ENCODE measurements at places on chromosomes 7 and 10.

DNA sequence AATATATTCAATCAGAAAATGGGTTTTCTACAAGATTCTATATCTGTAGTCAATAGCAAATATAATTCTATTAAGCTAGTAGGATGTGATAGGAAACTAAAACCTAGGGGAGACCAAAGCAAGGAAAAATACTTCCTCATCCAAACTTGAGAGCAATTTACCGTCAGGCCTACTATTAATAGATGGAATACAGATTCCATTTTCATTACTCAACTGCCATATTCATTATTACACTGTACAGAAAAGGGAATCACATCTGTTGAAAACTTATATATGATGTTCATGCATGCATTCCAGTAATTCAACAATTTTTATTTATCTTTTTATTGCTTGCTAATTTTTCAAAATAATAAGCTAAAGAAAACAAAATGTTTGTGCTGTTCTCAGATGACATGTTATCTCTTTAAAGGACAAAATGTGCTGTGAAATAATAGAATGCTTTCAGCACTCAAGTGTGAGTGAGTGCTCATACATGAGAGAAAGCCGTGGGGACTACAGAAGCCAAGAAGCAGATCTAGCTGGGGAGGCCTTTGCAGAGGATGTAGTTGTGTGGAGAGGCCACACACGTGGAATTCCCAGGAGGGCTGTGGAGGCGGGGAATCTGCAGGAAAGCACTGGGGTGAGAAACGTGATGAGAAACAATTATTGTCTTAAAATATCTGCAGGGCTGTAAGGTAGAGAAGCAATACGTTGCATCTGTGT lies 110.0 kb downstream of the EGFR start:
- peaks cover 10% of the 10 kb centered on the region for H3K27me3 ChIP-seq
- peaks cover 15% of the 10 kb centered on the region for H3K4me1 ChIP-seq
- no peak for DNase-seq
- no peak overlapping the region for H3K27ac ChIP-seq

DNA sequence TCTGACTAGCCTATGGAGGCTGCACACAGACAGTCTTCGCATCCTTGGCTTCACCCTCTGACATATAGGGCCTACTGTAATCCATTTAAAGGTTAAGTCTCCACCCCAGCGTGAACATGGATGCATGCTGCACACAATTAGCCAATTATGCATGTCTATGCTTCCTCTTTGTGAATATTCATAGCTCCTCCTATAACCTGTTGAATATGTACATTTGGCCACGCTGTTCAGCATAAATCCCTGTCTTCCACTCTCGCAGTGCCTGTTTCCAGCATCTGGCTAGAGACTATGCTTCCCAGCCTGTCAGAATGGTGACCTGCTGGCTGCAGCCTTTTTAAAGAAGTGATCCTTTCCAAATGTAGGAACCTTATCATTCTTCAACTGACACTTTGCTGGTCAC lies 106.7 kb downstream of the PRKAG2 start:
- peaks cover 2% of the 10 kb centered on the region for H3K36me3 ChIP-seq
- H3K27me3 ChIP-seq, result peaks cover 3% of the 10 kb centered on the region
- peaks cover 33% of the 10 kb centered on the region for H3K4me1 ChIP-seq
- peak overlapping the region; percentile 45 for H3K27ac ChIP-seq
- no peak overlapping the region for H3K4me3 ChIP-seq

- no peaks in the 10 kb centered on the region for H3K27me3 ChIP-seq
- H3K4me1 ChIP-seq, result no peaks in the 10 kb centered on the region
Observed at GRCh38 chr7:4822677-4823076, 39.2 kb downstream of the PAPOLB start.

DNA sequence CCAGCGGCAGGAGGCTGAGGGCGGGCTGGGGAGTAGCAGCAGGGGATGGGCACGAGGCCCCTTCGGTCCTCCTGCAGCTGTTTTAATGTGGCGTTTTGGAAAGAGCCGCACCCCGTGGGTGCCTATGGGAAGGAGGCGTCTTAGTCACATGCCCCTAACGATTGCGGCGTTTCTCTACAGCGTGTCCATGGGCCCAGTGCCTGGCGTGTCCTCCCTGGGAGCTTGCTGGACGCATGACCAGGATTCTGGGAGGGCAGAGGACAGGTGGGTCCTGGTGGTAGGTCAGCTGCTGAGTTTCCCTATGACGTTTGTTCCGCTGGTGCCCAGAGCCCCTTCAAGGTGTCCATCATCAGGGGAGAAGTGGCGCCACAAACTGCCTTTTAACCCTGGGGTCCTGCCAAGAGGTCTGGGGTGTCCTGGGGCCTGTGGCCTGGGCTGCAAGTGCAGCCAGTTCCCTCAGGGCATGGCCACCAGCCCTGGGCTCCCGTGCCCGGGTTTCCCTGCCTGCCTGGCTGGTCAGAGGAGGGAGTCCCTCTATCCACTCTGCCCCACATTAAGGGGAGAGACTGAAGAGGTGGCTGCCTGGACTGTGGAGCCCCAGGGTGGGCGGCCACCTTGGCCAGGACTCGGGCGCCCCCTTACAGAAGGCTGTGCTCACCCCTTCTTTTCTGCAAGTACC lies 48.7 kb downstream of the PWWP2B start:
- DNase-seq, result no peak
- no peaks in the 10 kb centered on the region for H3K27me3 ChIP-seq
- H3K36me3 ChIP-seq, result no peaks in the 10 kb centered on the region
- H3K4me3 ChIP-seq, result no peak overlapping the region

GRCh38 chr10:84204122-84204521 lies 9.8 kb downstream of the CDHR1 start:
- H3K36me3 ChIP-seq, result no peaks in the 10 kb centered on the region
- H3K4me3 ChIP-seq, result no peak overlapping the region
- no peak for DNase-seq
- no peaks in the 10 kb centered on the region for H3K4me1 ChIP-seq

- no peak for DNase-seq
- no peak overlapping the region for H3K4me3 ChIP-seq
- peaks cover 5% of the 10 kb centered on the region for H3K27me3 ChIP-seq
- H3K4me1 ChIP-seq, result peaks cover 9% of the 10 kb centered on the region
- H3K36me3 ChIP-seq, result no peaks in the 10 kb centered on the region
Observed at GRCh38 chr10:127978481-127978880, 71.6 kb downstream of the PTPRE start.

DNA sequence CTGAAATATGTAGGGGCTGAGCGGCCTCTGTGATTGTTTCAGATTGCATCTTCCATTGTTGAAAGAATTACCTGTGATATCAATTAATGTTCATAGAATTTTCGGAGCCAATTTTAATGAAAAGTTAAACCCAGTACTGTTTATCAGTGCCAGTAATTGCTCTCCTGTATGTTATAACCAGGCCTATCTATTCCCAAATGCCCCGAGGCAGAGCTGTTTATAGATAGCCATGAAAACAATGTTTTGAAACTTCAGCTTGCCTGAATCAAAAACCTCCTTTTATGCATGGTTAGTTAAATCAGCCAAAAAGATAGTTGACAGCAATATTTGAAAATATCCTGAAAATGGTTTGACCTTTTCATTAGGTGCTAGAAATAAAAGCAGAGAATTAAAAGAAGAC lies 50.1 kb upstream of the HDAC9 start:
- DNase-seq, result no peak
- H3K27ac ChIP-seq, result no peak overlapping the region
- no peaks in the 10 kb centered on the region for H3K27me3 ChIP-seq
- H3K4me1 ChIP-seq, result no peaks in the 10 kb centered on the region
- no peak overlapping the region for H3K4me3 ChIP-seq
- H3K36me3 ChIP-seq, result no peaks in the 10 kb centered on the region

DNA sequence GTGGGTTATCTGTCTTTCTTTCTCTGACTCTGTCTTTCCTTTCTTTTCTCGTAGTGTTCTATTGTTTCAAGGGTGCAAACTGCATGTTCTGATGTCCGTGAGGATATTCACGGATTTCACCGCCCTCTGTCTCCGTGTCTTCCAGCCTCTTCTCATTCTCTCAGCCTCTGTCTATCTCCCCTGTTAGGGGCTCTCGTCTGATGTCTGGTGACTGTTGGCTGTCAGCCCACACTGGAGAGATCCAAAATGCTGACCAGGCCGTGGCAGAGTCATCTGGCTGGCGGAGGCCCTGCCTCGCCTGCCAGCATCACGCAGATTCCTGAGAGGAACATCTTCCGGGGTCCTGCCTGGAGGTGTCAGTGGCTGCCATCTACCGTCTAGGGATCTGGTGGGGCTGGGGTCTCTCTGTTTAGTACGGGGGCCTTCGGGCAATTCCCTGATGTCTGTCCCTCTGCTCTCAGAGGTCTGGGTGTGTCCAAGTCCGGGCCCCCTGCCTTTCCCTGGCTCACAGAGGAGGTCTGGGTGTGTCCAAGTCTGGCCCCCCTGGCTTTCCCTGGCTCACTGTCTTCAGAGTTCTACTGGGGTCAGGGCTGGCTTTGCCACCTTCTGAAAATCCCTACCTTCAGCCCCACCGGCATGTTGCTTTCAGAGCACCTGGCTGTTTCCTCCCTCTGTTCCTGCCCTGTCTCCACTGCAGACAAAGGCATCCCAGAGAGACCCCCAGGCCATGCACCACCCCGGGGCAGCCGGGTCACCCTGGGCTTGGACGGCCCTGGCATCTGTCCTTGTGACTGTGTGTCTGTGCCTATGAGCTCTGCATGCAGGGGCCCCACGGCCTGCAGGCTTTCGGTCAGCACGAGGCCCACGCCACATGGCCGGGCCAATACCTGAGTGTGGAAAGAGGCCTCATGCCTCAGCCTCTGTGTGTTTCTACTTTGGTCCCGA lies 14.0 kb upstream of the SCART1 start:
- peaks cover 9% of the 10 kb centered on the region for H3K27me3 ChIP-seq
- no peak overlapping the region for H3K27ac ChIP-seq
- no peak overlapping the region for H3K4me3 ChIP-seq
- H3K4me1 ChIP-seq, result peaks cover 14% of the 10 kb centered on the region
- DNase-seq, result no peak

DNA sequence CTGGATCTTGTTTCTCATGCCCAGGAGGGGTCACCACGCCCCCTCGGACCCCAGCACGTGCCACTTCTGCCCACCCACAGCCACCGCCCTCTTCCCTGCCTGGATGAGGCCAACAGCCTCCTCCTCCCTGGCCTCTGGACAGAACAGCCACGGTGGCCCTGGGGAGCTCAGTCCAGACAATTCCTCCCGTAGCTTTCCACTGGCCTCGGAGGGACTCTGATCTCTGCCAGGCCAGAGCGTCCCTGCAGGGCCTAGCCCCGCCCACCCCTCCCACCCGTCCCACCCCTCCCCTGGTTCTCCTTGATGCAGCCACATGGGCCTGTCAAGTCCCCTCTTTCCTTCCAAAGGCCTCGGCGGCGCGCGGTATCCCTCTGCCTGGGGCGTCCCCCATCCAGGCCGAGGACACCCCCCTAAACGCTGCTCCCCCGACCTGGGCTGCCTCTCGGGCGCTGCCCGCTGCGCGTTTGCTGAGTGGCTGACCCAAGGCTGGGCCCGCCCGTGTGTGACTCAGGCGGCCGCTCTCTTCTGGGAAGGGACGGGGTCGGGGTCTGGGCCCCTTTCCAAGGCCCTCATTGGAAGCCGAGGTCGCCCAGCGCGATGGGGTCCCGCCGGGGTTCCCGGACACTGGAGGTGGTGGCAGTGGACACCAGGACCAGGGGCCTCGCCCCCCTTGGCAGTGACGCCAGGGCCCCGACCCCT lies 557 bp downstream of the TMEM120A start:
- H3K36me3 ChIP-seq, result peaks cover 23% of the 10 kb centered on the region
- no peaks in the 10 kb centered on the region for H3K27me3 ChIP-seq
- peak overlapping the region; percentile 41 for H3K27ac ChIP-seq
- H3K4me1 ChIP-seq, result peaks cover 36% of the 10 kb centered on the region
- peak; percentile 76 for DNase-seq

All from activated CD4-positive, alpha-beta T cell treated with anti-CD3 and anti-CD28 coated beads, Interleukin-2, amount 10 ng/mL, durations not matched to agents 24 days and 14 days (primary cell).